ENCODE measurements at places on chromosomes 2 and 18. TPM values are rescaled to one million over a fixed set of nuclear protein-coding genes. Genes with fewer than 3 reads are reported as not detected.

- H3K4me1 ChIP-seq, result no peaks in the 10 kb centered on the region
- no peaks in the 10 kb centered on the region for H3K27me3 ChIP-seq
- no peak overlapping the region for H3K27ac ChIP-seq
- DNase-seq, result no peak
- H3K4me3 ChIP-seq, result no peak overlapping the region
Measured at GRCh38 chr2:204628926-204629712, 83.8 kb downstream of the PARD3B start.

GRCh38 chr2:202780514-202781021, 91.0 kb downstream of the ICA1L start:
- H3K4me1 ChIP-seq, result no peaks in the 10 kb centered on the region
- H3K4me3 ChIP-seq, result no peak overlapping the region
- H3K27me3 ChIP-seq, result no peaks in the 10 kb centered on the region
- DNase-seq, result no peak
- peaks cover 57% of the 10 kb centered on the region for H3K36me3 ChIP-seq
- no peak overlapping the region for H3K27ac ChIP-seq

ASB1 gene
- 39.0 TPM for total RNA-seq

YES1 gene
- 78.8 TPM for total RNA-seq

DIPK1C gene
- total RNA-seq, result not detected

DNA sequence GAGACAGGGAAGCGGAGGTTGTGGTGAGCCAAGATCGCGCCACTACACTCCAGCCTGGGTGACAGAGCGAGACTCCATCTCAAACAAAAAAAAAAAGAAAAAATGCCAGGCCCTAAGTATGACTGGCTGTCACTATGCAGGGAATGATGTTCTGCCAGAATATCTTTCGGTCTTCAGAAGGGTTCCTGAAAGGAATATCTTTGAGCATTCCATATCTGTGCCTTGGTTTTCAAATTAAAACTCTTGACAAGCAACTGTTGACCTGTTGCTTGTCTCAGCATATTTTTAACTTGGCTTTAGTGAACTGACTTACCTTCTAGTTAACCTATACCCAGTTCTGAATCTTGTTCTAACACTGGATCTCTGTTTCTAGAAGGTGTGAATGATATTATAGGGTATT, 953.2 kb upstream of the FAM98A start:
- no peak overlapping the region for H3K27ac ChIP-seq
- H3K36me3 ChIP-seq, result no peaks in the 10 kb centered on the region
- no peaks in the 10 kb centered on the region for H3K27me3 ChIP-seq
- no peaks in the 10 kb centered on the region for H3K4me1 ChIP-seq
- no peak overlapping the region for H3K4me3 ChIP-seq
- no peak for DNase-seq

- peaks cover 23% of the 10 kb centered on the region for H3K27me3 ChIP-seq
- H3K4me1 ChIP-seq, result no peaks in the 10 kb centered on the region
- H3K27ac ChIP-seq, result no peak overlapping the region
- DNase-seq, result peak; percentile 64
- H3K4me3 ChIP-seq, result peak overlapping the region; percentile 60
Measured at GRCh38 chr2:235670974-235671787, 177.3 kb downstream of the AGAP1 start.

DNA sequence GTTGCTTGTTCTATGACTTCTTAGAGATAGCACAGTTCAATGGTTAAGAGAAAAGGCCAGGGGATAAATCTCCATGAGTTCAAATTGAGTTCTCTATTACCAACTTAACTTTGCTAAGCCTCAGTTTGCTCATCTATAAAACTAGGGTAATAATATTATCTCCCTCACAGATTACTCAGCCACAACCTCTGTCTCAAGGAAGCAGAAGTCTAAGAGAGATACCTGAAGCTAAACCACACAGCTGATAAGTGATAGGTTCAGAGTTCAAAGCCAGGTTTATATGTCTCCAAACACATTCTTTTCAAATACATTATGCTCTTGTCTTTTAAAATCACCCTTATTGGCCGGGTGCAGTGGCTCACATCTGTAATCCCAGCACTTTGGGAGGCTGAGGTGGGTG, 287.7 kb downstream of the NBAS start:
- peaks cover 4% of the 10 kb centered on the region for H3K36me3 ChIP-seq
- H3K27ac ChIP-seq, result no peak overlapping the region
- DNase-seq, result no peak
- H3K27me3 ChIP-seq, result no peaks in the 10 kb centered on the region

GRCh38 chr2:98359986-98360385, 13.7 kb downstream of the CNGA3 start:
- H3K36me3 ChIP-seq, result no peaks in the 10 kb centered on the region
- H3K4me3 ChIP-seq, result no peak overlapping the region
- no peaks in the 10 kb centered on the region for H3K27me3 ChIP-seq

SIGLEC15 gene
- not detected for total RNA-seq

DNA sequence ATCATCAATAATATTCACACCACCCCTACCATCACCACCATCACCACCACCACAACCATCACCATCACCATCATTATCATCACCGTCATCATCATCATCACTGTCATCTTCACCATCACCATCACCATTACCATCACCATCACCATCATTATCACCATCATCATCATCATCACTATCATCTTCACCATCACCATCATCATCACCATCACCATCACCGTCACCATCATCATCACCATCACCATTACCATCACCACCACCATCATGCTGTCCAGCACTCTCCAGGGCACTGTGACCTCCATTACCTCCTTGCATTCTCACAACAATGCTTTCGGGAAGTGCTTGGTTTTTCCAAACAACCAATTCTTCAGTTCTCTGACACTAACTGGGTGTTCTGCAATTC, 13.1 kb upstream of the TEX44 start:
- H3K27me3 ChIP-seq, result no peaks in the 10 kb centered on the region
- DNase-seq, result no peak
- no peaks in the 10 kb centered on the region for H3K36me3 ChIP-seq
- H3K4me1 ChIP-seq, result peaks cover 3% of the 10 kb centered on the region
- H3K4me3 ChIP-seq, result no peak overlapping the region

GRCh38 chr2:39583781-39584180, 81.9 kb upstream of the TMEM178A start:
- H3K27me3 ChIP-seq, result no peaks in the 10 kb centered on the region
- H3K36me3 ChIP-seq, result no peaks in the 10 kb centered on the region
- no peak overlapping the region for H3K4me3 ChIP-seq
- H3K27ac ChIP-seq, result no peak overlapping the region
- DNase-seq, result no peak

SPP2 gene
- total RNA-seq, result not detected

DNA sequence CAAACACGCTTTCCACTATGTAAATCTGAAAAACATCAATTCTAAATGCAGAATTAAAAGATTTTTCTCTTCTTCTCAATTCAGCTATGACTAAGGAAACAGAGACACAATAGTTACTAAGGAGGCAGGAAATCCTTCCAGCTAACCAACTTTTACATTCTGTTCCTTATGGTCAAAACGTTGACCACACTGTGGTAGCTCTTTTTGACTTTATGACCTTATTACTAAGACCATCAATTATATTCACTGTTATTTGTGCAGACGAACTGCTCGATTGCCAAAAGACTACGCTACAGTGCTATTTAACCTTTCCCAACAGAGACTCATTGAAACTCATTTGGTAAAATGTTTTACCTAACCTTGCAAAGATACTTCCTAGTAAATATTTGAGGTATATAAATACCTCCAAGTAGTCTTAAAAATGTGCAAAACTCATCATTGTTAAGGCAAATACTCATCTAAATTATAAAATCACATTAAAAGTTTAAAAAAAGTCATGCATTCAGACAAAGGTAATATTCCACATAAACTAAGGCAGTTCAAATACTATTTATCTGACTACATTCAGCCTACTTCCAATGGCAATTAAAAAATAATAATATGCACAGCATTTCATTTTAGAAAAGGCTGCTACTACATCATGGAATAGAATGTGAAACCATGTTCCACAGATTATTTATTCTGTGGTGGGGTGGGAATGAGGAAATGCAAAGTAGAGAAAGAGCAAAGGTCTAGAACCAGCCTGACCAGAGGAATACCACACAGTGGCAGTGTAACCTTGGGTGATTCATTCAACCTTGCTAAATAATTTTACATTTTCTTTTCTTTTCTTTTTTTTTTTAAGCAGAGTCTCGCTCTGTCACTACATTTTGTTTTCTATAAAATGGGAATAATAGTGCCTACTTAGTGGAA, 139.9 kb downstream of the THADA start:
- peaks cover 4% of the 10 kb centered on the region for H3K4me1 ChIP-seq
- no peaks in the 10 kb centered on the region for H3K27me3 ChIP-seq
- no peaks in the 10 kb centered on the region for H3K36me3 ChIP-seq
- H3K27ac ChIP-seq, result no peak overlapping the region

GRCh38 chr18:12907258-12907925, 23.4 kb upstream of the PTPN2 start:
- DNase-seq, result no peak
- no peak overlapping the region for H3K4me3 ChIP-seq
- no peaks in the 10 kb centered on the region for H3K4me1 ChIP-seq
- H3K27me3 ChIP-seq, result no peaks in the 10 kb centered on the region

DNA sequence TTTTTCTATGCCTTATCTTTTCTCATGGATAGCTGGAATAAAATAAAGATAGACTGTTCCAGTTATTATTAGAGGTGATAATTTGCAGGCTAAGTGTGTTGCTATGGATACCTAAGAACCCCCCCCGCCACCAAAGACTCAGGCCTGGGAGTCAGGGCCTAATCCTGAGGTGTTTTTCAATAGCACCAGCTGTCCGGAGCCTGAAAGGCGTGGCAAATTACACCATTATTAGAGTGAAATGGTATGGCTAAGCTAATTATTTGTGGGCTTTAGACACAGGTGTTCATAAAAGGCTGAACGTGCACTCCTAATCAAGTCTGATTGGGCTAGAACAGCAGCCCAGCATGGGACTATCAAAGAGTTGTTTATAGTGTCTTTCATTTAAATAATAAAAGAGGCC, 293.2 kb upstream of the DCC start:
- H3K4me1 ChIP-seq, result no peaks in the 10 kb centered on the region
- H3K36me3 ChIP-seq, result no peaks in the 10 kb centered on the region
- no peak overlapping the region for H3K4me3 ChIP-seq
- no peak overlapping the region for H3K27ac ChIP-seq

TMEM182 gene
- total RNA-seq, result 6.6 TPM

ATOH8 gene
- 1.3 TPM for total RNA-seq

GRCh38 chr2:232885264-232885961, 15.3 kb downstream of the SNORC start:
- H3K27ac ChIP-seq, result no peak overlapping the region
- H3K4me3 ChIP-seq, result no peak overlapping the region
- DNase-seq, result peak; percentile 38
- H3K27me3 ChIP-seq, result no peaks in the 10 kb centered on the region
- no peaks in the 10 kb centered on the region for H3K4me1 ChIP-seq

DNA sequence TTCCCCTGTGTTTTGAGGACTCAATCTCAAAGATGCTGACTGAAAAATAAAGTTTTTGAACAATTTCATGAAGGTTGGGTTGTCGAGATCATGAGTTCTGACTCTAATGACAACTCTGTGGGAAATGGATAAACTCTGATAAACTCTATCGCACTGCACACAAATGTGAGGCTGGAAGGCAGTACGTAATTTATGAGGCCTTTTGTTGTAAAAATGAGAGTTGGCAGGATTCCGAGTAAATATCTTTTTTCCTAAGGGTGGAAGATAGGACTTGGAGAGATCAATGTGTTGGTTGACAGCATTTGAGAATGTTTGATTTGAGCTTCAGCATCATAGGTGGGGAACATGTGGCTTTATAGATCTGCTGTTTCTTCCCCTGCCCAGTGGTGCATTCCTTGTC, 90.4 kb downstream of the SPTBN1 start:
- H3K4me3 ChIP-seq, result no peak overlapping the region
- H3K27ac ChIP-seq, result no peak overlapping the region
- no peak for DNase-seq
